ENCODE measurements at places on chromosomes 1 and 21.

GRCh38 chr1:47764461-47765046 is 232.6 kb downstream of the TRABD2B start:
- DNase-seq, result no peak

- DNase-seq, result no peak
Measured at GRCh38 chr1:68175621-68176398, 56.5 kb downstream of the WLS start.

DNA sequence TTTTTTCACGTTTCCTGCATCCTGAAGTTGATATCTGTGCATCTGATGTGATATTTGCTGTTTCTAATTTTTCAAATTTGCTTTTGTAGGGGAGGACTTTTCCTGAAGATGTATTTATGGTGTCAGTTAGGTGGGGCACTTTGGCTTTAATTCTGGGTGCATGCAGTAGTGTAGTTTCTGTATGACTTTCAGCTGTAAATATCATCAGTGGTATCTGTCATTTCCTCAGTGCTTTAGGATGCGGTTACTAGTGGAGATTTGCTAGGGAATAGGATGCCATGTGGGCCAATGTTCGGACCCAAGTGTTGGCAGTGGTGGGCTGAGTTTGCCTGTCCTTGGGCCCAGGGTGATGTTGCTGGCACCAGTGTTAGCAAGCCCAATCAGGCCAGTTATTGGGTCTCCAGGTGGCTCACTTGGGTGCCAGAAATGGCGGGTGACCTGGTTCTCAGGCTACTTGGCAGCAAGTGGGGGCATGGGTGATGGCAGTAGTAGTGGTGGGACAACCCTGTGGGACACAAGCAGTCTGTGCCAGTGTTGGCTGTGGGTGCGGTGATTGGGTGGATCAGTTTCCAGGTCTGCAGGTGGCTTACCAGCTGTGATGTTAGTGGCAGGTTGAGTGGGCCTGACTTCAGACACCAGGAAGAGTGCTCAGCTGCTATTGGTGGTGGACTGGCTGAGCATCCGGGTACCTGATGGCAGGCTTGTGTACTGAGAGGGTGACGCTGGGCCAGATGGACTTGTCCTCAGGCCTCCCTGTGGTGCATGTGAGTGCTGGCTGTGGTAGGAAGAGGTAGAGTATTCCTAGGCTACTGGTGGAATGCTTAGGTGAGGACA is 24.4 kb downstream of the CD55 start:
- DNase-seq, result no peak

DNA sequence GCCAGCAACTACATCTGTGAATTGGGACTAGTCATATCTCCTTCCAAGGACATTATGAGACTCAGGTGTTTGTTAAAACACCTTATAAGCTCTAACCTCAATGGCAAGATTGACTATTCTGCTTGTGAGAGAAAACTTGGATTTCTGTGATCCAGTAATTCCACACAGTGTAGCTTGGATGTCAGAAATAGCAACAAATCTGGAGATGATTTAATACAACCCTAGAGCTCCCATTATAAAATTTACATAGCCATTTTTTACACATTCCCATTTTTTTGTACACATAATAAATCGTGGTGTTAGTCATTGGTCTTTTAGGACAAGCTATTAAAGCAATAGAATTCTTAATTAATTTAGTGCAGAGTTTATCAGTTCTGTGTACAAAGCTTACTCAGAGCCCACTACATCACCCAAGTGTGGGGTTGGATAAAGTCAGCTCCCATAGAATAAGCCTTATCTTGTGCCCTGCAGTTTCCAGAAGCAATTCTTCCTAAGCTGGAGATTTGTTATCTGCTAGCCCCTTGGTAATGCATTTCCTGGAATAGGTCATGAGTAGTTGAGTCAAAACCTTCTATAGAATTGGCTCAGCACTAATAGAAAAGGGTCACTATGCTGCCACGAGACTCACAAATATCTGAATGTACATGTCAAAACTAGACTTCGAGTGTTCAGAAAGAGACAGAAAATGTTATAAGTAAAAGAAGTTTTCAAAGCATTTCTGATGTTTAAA is 434.0 kb upstream of the RUNX1 start:
- no peak for DNase-seq

DNA sequence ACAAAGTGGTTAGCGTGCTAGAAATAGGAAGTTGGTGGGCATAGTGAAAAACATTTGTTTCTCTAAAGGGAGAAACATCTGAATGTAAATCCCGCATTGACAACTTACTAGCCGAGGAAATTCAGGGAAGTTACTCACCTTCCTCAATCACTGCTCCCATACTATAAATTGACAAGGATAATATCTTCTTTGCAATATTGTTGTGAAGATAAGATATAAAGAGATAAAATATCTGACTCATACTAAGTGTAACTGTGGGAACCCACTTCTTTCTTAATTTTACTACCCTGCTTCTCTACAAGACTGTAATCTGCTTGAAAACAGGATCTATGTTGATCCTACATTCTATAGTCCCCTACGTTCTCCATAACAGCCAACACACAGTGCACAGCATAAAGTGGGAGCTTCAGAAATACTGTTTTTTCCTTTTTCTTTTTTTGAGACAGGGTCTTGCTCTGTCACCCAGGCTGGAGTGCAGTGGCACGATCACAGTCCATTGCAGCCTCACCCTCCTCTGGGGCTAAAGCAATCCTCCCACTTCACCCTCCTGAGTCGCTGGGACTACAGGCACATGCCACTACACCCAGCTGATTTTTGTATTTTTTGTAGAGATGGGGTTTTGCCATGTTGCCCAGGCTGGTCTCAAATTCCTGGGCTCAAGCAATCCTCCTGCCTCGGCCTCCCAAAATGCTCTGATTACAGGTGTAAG is 57.4 kb upstream of the C1orf21 start:
- no peak for DNase-seq

- DNase-seq, result no peak
Measured at GRCh38 chr1:111756124-111756513, 418 bp downstream of the DDX20 start.

GRCh38 chr1:22680726-22681125 is 27.7 kb downstream of the C1QB start:
- DNase-seq, result no peak

DNA sequence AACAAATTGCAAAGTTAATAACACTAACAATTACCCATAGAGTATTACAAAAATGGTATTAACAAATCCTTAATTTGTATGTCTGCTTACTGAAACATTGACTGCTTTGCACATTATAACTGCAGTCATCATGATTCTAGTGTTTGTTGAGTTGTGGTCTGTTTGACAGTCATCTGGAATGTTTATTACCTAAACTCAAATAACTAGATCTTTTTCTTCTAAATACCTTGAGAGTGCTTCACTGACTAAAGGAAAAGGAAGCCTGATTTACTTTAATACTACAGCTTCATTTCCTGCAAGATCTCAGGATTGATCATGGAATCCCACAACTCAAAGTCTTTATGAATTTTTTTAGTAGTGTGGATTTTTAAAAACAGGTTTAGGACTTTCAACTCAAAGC is 70.0 kb downstream of the HMCN1 start:
- DNase-seq, result no peak

DNA sequence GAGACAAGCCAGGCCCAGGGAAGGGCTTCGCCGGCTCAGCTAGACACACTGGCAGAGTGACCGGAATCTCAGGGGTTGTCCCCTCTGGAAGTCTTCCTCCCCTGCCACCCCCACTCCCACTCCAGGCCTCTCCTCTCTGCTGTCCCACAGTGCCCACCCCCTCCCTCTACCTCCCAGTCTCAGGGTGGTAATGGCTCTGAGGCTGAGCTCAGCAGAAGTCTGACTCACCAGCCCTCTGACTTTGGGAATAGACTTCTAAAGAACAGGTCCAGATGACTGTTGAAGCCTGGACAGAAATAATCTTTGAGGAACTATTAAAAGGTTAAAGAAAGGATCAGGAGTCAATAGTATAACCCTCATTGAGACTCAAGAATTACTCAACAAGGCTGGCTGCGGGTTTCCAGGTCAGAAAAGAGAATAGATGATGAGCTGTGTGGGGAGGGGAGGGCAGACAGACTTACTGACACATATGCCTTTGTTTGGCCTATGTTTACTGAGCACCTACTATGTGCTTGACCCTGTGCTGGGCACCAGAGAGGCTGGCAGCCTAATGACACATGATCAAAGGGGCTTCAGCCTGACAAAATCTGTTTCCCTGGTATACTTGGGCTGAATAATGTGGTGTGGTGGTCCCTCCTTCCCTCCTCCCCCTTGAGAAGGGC is 8.2 kb downstream of the HCRTR1 start:
- no peak for DNase-seq

GRCh38 chr21:41439248-41439647 is 13.2 kb downstream of the MX1 start:
- no peak for DNase-seq

DNA sequence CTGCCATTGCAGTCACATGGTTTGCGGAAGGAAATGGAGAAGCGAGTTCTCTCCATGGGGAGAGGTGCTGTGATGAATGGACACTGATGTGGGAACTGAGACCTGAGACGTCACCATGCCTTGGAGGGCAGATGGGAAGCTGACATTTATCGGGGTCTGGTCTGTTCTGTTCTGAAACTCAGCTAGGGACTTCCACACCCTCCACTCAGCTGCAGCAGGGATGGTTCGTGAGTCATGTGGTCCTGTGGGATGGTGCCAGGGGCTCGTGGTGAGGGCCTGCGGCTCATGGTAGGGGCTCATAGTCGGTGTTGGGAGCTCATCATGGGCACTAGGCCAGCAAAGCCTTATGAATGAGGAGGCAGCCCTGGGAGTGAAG is 6.1 kb downstream of the GPR137B start:
- DNase-seq, result no peak

- DNase-seq, result no peak
Measured at GRCh38 chr1:177783051-177783450, 186.8 kb downstream of the SEC16B start.

GRCh38 chr1:193415256-193415655 is 228.8 kb upstream of the B3GALT2 start:
- no peak for DNase-seq

DNA sequence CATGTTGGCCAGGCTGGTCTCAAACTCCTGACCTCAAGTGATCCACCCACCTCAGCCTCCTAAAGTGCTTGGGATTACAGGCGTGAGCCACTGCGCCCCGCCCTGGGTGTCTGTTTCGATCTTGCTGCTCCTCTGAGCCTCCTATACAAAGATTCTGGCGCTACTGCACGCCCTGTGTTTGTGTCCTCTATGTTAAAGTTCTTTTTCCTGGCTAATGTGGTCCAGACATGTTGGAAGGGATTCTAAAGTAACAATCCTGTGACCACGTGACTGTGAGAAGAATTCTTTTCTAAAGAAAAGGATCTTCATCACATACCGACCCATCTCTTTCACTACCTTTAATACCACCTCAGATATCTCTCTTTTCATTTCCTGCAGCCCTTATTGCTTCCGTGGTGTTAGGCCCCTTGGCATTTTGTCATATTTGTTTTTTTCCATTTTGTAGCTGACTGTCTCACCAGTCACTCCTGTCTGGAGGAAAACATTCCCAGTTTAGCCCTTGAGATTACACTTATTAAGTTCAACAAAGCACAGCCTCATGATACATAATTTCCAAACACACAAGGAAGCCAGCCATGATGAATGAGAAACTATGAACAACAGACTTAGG is 27.2 kb upstream of the ENO1 start:
- no peak for DNase-seq

- no peak for DNase-seq
Measured at GRCh38 chr1:168582688-168583336, 6.4 kb downstream of the XCL1 start.

DNA sequence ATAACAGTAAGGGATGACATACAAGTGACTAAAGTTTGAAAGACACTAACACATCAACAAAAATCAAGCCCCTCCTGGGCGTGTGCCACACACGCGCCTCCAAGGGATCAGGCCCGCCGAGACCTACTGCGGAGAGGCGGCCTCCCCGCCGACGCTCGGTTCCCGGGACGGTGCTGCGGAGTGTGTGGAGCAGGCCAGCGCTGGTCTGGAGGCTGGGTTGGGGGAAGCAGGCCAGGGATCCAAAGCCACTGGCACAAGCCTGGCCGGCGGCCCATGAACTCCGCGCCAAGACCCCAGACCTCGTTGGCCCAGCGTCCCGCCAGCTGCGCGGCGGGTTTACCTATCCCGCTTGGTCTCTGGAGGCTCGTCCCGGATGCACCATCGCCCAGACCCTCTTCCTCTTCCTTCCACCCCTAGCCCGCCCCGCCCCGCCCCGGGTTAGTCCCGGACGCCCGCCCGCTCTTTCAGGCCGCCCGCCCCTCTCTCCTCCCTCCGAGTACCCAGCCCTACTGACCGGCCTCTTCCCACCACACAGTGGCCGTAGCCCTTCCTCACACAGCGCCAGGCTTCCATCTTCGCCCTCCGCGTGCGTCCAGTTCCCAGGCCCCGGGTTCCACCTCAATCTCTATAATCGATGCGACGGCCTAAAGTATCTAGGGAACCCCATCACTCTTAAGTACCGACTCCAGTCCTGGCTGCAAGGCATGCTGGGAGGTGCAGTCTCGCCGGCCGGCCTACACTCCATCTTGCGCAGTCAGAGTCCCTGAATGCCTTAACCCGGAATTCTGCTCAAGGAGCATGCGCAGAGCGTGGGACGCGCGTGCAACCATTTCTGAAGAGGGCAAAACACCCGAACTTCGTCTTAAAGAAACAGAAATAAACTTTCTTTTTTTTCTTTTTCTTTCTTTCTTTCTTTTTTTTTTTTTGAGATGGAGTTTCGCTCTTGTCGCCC is at the start of gene ANGEL2:
Gene ANGEL2 (minus strand): TSS at position 769 of the 952 bp plus-strand sequence. CDS start 196 bp downstream, at position 573.
- DNase-seq, result peak; percentile 91

DNA sequence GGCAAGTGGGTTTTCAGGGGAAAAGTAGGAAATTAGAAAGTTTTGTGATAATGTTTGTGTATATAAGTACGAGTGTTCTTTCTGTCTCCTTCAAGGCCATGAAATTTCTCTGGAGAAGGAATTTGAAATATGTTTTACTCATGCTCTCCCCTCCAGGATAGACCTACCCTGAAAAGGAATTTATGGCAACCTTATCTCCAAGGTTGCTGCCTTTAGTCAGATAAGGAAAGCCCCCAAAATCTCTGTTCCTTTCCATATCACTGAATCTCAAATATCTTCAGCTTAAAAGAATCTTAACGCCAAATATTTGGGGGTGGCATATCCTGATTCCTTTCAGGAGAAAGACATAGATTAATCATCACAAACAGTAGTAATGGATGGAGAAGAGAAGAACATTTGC is 499 bp upstream of the C4BPB start:
- no peak for DNase-seq
